Kidney capillary endothelial cell (primary cell): ENCODE measurements at places on chromosomes 7 and 10.
A peak's percentile ranks its signal among the peaks of the same experiment; 100 is the strongest.

- DNase-seq, result no peak
Observed at GRCh38 chr7:147012666-147013065, 896.1 kb downstream of the CNTNAP2 start.

GRCh38 chr10:48233559-48234005 lies 40.9 kb downstream of the FRMPD2 start:
- DNase-seq, result no peak

DNA sequence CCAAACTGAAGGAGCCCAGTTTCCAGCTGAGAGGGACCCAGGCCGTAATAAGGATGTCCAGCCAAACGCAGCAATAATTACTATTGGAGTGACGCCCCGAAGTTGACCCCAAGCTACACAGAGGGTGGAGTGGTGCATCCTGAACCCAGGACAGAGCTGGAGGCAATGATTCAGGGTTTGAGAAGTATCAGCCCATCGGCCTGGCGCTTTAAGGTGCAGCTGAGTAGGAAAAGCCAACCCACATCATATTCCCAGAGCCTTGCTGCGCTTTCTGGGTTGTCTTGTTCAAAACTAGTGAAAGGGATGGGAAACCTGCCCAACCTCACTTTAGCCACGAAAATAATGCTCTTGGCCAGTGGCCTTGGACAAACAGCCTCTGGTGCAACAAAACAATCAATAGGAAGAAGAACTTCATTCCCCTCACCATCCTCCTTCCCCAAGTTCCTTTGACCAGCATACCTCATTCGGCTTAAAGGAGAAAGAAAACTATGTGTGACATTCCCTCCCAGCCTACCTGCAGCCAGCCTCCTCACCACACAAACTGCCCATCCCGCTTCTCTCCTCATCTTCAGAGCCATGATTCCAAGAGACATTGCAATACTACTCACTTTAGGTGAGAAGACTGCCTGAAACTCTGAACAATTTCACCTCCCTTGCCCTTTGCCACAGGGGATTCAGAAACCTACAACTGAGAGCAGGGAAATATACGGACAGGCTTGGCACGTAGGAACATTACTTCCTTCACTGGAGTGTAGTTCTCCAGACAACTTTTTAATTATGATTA lies 217.2 kb upstream of the MKLN1 start:
- peak; percentile 16 for DNase-seq

DNA sequence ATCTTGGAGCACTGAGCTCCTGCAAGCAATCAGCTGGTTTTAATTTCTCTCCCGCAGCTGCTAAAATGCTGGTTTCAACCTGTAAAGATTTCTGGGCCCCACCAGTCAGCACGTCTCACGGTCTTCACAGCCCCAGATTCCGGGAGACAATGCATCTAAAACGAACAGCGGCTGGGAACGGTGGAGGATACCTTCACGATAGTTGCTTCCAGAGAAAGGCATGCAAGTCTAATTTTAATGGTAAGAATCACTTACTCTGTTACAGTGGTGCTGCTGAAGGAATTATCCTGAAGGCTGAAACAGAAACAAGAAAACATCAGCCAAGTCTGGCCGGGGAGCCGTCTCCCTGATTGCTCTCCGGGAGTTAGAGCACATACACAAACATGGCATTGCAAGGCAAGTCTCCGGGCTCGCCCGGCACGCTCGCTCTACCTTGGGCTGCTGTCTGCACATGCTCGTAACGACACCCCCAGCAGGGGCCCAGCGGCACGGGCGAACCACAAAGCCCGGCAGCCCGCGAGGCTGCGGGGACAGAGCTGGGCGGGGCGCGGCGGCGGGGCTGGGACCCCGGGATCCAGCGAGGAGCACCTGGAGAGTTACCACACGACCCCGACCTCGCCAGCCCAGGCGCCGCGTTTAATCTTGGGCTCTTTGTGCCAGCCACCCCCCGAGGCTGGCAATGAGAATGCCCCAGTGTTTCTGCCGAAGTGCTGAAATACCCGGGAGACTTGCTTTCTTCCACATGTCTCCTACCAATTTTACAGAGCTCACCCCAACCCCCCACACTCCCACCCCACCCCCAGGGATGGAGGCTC lies at the start of gene FAM13C:
TSS of gene FAM13C (minus strand) at position 406 of the 815 bp plus-strand sequence. CDS start at position 317, 89 bp downstream.
- DNase-seq, result peak; percentile 38

GRCh38 chr10:87928996-87929395 lies 65.6 kb downstream of the PTEN start:
- no peak for DNase-seq

GRCh38 chr10:90344226-90344625 lies 513.6 kb downstream of the HTR7 start:
- no peak for DNase-seq

- DNase-seq, result no peak
Observed at GRCh38 chr10:62653254-62653653, 151.3 kb upstream of the ADO start.

DNA sequence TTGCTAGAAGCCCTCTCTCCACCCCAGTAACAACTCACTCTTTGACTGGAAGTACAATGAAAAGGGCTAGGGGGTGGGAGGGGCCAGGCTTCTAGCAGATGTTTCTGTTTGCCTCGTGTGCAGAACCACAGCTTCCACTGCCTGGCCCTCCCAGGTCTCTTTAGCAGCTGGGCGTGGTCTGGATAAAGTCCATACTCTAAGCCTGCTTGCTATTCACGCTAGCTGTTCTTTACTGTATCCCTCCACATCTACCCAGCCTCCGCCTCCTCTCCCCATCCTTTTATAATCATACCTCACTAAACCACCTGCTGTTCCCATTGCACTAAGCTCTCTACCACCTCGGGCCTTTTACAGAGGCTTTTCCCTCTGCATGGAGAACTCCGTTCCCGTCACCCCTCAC lies 288.8 kb downstream of the CAMK1D start:
- DNase-seq, result no peak

DNA sequence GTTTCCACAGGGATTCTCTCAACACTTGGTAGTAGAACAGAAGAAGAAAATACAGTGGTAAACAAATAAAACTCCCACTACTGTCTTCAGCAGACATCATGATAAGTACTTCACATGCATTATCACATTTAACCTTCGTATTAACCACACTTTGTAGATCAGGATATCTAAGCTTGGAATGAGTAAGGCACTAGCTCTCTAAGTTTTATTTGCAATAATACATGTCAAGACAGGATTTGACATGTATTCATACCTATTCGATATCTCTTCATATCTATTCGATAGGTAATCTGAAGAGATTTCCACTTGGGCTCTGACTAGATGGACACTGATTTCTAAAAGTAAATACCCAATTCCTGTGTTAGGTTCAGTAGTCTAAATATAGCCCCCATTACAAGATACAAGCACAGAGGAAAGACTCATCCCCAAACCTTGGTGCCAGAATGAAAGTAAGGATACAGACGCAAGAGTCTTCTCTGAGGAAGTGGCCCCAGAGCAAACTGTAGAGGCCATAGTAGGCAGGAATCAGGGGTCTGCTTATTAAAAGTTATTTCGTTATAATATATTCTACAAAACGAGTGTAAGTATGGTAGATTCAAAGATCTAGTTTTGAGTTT lies 58.4 kb downstream of the FOXP2 start:
- DNase-seq, result no peak

GRCh38 chr10:108166401-108166800 lies 1001.9 kb upstream of the SORCS1 start:
- DNase-seq, result no peak

DNA sequence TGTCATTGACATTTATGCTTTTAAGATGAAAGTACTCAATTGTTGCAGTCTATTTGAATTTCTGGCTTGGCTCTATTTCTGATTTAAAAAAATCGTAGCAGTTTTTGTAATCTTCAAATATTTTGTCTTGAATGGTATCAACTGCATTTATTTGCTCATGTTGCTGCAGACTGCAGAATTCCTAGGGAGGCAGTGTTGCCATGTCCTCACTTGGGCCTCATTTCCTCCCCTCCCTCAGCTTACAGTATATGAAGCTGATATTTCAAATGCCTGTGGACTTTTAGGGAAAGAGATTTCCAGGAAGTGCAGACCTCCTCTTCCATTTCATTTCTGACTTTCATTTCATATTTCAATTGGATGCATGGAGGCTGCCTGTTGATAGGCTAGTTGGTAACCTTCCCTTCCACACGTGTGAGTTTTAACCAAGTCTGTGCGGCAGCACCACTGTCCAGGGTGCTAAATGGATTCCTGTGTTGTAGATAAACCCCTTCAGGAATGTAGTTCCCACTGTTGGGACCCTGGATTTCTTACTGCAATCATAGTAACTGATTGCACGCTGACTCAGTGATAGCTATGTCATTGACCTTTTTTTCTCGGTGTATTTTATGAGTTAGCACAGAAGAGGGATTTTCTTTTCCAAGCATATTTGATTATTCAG lies 17.5 kb downstream of the VPS50 start:
- no peak for DNase-seq

DNA sequence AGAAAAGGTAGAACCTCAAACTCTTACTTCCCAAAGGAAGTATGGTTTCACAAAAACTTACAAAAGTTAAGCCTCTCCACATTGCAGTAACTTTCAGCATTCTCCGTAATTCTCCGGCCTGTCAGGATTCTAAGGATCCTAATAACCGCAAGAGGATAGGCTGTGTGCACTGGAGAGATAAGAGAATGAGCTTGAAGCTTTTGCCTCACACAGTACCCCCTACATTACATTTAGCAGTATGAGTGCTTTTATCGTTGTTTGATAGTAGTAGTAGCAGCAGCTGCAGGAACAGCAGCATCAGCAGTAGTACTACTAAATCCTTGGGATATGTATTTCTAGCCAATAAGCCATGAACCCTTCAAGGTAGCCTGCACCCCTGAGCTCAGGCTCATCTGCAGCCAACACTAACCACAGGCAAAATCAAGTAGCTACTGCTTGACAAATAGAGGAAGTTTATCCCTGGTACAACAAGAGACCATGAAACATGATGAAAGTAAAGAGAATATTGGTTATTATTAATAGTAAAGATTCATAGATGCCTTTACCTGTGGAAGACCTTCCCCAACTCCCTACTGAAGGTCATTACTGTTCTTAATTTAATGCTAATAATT lies 222.6 kb upstream of the CNTNAP2 start:
- DNase-seq, result no peak

DNA sequence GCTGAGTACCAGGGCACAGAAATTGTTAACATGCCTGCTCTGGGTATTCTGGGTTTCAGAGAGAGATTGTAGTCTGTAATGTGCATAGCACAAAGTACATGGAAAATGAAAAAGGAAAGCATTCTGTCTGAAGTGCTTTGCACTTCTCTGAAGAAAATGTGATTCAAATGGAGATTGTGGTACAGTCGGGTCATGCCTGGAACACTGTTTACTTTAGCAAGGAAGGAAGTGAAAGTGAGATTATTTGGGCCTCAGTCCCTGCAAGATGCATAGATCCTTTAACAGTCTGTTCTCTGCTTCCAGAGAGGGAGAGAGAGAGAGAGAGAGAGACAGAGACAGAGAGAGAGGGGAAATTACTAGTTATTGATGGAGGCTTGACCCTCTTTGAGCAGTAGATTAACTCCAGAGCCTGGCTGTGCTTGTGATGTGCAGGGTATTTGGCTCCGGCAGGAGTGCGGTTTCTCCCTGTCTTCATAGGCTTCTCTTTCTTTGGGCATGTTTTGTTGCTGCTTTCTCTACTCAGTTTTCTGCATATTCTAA lies 5.4 kb downstream of the VWC2 start:
- no peak for DNase-seq

- DNase-seq, result no peak
Observed at GRCh38 chr7:40714363-40715052, 579.7 kb downstream of the SUGCT start.

- no peak for DNase-seq
Observed at GRCh38 chr7:39069896-39070881, 92.5 kb downstream of the POU6F2 start.

GRCh38 chr7:35723011-35723410 lies 28.1 kb upstream of the HERPUD2 start:
- DNase-seq, result peak; percentile 21

- no peak for DNase-seq
Observed at GRCh38 chr10:35907548-35907947, 265.5 kb upstream of the FZD8 start.

DNA sequence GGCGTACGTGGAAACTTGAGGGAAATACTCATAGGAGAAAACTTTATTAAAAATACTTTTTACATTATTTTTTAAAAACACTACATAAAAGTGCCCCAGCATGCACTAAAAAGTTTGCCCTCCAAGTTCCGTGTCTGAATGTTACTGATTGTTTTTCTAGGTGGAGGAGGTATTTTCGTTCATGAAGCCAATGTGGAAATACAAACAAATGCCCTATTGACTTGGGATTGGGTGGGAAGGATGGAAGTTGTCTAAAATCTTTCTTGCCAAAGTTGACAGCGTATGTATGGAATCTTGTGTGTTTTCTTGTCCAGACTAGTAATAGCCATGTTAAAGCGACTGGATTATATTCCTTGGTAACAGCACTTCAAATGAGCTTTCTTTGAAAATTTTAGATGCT lies 1.2 kb downstream of the PROSER2 start:
- DNase-seq, result no peak

- no peak for DNase-seq
Observed at GRCh38 chr7:33076737-33077136, 14.2 kb upstream of the NT5C3A start.

DNA sequence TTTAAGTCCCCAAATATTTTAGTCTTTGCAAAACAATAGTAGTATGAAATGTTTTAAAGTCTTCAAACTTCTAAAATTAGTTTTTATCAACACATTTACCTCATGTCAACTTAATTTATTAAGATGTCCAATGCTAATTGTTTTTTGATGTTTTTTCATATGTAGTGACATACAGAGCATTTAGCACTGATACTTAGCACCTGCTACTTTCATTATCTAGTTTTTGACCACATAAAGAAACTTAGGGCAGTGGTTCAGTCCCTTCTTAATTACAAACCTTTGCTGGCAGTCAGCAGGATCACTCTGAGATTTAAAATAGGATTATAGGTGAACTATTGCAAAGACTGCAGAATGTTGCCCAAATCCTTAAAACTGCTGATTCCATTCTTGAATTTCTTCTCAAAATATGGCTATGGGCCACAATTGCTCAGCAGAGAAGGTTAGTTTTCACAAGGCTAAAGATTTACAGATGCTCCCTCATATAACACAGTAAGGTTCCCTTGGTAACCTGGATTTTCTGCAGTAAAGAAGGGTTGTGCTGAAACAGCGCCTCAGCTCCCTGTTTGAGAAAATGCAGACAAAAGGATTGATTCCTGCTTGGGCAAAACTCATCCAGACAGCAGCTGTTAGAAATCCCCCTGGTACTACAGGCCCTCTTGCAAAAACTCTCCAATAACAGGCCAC lies 3.4 kb downstream of the GPR85 start:
- no peak for DNase-seq

GRCh38 chr10:24528946-24529345 lies 194.7 kb downstream of the ARHGAP21 start:
- DNase-seq, result no peak

DNA sequence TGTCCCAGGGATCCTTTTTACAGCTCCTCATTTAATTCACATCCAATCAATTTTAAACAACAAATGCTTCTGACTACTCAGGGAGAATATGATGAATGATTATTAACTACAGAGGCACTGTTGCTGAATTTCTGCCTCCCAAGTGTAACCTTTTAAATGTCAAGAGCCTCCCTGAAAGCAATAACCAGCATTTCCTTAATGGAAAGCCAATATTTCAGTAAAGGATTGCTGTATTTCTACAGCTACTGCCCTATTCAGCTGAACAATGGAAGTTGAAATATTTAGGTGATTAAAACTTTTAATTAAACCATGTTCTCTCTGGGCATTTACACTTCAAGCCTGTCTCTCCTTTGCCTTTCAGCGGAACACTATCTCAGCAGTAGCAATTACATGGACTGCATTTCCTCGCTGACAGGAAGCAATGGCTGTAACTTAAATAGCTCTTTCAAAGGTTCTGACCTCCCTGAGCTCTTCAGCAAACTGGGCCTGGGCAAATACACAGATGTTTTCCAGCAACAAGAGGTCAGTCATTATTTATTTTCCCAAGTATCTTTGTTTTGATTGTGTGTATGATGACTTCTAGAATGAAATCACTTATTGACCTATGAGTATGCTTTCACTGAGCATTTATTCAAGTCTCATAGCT lies 304.7 kb downstream of the BICC1 start:
- DNase-seq, result peak; percentile 26
